ENCODE measurements at places on chromosomes 16 and 17.

GRCh38 chr16:50403491-50403890 lies 34.7 kb upstream of the BRD7 start:
- no peak for DNase-seq

DNA sequence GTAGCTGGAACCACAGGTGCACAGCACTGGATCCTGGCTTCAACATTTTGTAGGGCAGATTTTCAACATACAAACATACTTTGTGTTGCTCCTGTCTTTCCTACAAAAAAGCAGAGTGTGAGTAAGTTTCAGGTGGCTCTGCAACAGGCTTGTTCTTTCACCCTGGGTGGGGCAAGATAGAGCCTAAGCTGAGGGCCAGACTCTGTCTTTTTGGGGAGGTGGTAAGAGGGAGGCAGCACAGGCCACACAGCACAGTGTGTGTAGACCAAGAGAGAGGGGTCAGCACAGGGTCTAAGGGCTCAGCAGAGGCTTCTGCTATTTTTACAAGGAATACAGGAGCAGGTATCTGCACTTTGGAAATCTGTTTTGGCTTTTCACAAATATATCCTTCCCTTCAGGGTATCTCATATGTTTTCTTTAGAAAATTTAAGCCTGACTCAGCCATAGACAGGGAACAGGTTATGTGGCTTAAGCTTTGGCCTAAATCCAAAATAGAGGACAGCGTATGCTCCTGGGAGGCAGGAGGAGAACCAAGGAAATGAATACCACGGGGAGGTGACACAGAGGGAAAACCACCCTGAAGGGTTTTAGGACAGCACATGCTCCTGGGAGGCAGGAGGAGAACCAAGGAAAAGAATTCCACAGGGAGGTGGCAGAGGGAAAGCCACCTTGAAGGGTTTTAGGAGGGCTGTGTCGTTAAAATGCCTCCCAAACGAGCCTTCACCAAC lies 21.6 kb downstream of the EMC8 start:
- peak; percentile 74 for DNase-seq

GRCh38 chr16:11140466-11140865 lies 115.5 kb downstream of the SOCS1 start:
- no peak for DNase-seq

DNA sequence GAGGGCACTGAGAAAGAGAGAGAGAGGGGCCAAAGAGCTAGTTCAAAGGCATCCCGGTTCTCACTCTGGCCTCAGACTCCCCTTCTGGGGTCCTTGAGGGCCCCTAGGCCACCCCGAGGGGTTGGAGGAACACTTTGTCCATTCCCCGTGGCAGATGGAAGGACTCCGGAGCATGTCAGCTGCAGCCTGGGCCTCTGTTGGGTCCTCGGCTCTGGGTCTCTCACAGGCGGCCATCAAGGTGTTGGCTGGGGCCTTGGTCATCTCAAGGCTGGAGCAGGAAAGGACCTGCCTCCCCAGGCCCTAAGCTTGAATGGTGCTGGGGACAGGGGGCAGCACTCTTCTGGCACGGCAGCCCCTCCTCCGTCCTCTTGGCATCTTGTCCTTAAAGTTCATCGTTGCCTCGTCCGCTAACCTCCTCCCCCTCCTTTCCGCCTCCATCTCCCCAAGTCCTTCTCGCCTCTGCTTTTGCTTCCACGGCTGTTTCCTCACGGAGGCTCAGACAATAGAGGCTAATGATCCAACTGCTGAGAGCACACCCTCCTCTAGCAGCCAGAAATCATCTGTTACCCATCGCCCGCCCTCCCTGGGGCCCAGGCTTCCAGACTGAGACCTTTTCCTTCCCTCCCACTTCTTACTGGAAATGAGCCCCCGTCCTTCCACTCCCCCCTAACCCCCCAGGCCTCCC lies 23.3 kb downstream of the CCR7 start:
- no peak for DNase-seq

- no peak for DNase-seq
These were observed 1.1 kb upstream of the CHAD start for GRCh38 chr17:50469671-50470305.

- DNase-seq = no peak
These were observed 28.7 kb upstream of the GRIN2A start for GRCh38 chr16:10210944-10211343.

- DNase-seq = no peak
These were observed 38.4 kb downstream of the PSMD12 start for GRCh38 chr17:67328026-67328425.

Measured in H54 (cell line).